IPS DF 6.9 (cell line): ENCODE measurements at places on chromosomes 13 and 19.

- DNase-seq = no peak
Measured at GRCh38 chr13:21733475-21734263, 62.8 kb downstream of the FGF9 start.

DNA sequence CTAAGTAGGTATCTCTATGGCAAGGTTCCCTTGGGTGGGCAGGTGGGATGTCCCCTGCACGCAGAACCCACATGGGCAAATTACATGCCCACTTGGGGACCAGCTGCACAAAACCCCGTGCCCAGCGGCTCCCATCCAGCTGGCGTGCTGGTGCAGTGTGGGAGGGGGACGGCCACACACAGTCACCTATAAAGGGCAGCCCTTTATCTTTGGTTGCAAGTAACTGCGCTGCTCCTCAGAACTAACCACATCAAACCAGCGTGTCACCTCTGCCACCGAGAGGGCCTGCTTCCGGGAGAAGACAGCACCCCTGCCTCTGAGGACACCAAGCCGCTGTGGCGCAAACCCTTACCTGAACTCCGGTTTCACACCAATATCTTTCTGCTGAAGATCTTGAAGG lies 32.2 kb downstream of the ANKRD27 start:
- no peak for DNase-seq

- DNase-seq = no peak
Measured at GRCh38 chr19:13208672-13209483, 58.7 kb downstream of the IER2 start.

GRCh38 chr13:80469853-80470381 lies 129.0 kb upstream of the SPRY2 start:
- DNase-seq = no peak

DNA sequence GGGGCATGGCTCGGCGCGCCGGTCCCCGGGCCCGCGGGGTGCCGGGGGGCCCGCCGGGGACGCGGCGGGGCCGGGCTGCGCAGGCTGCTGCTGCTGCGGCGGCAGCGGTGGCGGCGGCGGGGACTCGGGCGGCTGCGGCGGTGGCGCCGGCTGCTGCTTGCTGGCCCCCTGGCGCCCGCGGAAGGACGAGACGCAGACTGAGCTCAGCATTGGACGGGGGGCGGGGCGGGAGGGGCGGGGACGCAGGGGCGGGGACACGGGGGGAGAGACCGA lies 368 bp downstream of the KCNC3 start:
- DNase-seq = no peak

- no peak for DNase-seq
Measured at GRCh38 chr19:5117421-5117820, 148.5 kb downstream of the KDM4B start.

DNA sequence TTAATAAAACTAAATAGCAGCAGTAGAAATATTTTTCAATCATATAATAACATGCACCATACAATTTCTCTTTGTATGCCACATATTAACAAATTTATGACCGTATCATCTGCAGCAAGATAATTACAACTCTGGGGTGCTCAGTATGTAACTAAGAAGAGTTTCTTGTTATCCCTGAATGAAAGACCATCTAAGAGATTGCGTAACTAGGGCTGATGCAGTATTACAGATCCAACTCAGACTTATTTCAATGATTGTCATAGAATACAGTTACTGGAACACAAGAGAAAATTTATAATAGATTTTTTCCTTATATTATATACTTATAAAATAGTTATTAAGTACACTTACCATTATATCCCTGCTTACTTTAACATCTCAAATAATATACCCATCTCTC lies 305.1 kb downstream of the SLITRK1 start:
- DNase-seq = no peak

DNA sequence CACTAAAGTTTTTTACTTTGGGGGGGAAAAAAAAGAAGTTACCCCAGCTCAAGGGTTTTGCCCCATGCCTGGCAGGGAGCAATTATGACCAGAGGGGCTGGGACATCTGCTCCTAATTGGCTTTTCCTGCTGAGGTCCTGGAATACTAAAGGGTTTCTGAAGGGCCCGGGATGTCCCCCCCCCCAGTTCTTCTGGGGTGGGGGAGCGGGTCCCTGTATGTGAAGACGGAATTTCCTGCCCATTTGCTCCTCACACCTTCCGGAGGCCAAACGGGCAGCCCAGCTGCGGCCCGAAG lies 1.1 kb upstream of the DLL3 start:
- no peak for DNase-seq

DNA sequence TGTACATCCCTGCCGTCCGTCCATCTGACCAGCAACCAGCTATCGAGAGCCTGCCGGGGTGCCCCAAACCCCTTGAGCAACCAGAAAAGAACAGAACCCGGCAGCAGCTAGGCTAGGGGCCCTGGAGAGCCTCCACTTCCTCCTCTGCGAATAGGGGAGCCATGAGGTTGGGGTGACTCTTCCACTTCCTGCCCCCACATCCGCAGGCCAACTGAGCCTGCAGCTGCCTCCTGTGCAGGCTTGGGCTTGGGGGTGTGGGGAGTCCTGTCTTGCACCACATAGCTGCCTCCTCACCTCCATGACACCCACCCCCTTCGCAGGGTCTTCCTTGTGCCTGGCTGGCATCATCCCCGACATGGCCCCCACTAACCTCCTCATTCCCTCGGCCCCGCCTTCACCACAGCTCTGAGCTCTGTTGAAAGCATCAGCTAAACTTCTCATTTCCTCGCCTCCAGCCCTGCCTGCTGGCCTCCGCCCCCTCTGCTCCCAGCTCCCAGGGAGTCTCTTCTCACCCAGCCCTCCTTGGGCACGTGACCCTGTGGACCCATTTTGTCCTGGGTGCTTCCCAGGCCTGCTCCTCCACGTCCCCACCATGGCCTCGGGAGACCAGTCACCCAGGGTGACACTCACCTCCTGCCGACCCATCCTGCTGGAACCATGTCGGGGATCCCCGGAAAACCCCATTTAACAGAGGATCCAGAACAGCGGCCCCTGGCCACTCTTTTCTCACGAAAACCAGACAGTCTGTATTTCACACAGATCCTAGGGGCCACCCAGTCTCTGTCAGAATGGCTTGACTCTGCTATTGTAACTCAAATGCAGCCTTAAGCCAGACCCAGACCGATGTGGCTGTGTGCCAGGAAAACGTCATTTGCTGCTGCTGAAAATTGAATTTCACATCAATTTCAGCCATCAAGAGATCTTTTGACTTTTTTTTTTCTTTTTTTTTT lies 50.4 kb downstream of the MYO9B start:
- DNase-seq = no peak

GRCh38 chr13:40464337-40465014 lies 202.0 kb downstream of the FOXO1 start:
- no peak for DNase-seq

DNA sequence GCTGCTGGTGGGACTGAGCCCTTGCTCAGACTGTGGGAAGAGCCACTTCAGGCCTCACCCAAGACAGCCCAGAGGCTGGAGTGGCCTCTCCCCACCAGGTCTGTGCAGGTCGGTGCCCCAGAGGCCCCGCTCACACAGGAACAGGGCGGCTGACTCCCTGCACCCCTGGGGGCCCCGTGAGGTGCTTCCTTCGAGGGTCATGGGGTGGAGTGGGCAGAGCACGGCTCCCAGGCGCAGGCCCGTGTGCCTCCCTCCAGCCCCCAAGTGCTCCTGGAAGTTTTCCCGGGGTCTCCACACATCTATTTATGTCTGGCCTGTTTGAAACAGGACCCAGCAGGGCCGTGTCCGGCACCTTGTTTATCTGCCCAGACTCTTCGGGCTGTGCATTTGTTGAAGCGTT lies 9.5 kb upstream of the TMEM255B start:
- no peak for DNase-seq

DNA sequence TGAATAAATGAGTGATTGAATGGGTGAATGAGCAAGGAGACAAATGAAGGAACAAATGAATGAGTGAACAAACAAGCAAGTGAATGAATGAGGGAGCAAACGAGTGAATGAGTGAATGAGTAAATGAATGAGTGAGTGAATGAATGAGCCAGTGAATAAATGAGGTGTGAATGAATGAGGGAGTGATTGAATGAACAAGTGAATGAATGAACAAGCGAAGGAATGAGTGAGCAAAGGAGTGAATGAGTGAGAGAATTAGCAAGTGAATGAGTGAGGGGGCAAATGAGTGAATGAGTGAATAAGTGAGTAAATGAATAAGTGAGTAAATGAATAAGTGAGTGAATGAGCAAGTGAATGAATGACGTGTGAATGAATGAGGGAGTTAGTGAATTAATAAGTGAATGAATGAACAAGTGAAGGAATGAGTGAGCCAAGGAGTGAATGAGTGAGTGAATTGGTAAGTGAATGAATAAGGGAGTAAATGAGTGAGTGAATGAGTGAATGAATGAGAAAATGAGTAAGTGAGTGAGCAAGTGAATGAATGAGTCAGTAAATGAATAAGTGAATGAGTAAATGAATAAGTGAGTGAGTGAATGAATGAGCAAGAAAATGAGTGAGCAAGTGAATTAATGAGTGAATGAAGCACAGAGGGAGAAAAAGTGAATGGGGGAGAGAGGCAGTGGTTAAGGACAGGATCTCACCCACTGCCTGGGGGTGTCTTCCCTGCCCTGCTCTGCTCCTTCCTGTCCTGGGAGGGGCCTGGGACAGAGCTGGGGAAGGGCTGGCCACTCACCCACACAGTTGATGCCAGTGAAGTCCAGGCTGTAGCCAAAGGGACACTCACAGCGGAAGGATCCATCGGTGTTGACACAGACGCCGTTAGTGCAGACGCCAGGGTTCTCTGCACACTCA lies 36.4 kb downstream of the CCL25 start:
- DNase-seq = no peak

- DNase-seq = no peak
Measured at GRCh38 chr19:19619181-19619848, 828 bp upstream of the PBX4 start.

DNA sequence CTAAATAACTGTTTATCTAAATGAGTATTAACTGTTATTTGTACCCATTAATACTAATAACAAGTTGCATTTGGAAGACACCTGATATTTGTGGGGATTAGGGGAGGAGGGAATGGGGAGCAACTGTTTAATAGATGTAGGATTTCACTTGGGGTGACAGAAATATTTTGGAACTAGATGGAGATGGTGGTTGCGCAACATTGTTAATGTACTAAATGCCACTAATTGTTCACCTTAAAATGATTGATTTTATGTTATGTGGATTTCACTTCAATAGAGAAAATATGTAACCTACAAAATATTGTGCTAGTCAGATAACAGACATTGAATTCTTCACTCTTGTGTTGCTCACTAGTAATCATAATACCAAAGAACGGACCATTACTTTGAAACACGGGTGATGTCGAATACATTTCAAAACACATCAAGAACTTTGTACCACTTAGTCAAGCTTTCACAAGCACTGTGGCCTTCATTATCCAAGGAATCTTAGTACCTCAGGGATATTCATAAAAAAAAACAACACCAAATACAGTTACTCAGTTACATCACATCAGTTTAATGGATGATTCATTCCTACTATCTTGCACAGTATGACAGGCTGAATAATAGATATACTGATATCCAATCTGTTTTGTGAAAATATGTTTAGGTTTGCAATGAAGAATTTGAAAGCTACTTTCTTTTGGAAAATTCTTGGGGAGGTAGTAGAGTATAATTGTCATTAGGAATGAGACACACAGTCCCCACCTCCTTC lies 721.8 kb downstream of the PCDH9 start:
- DNase-seq = no peak

GRCh38 chr13:91739751-91740150 lies 341.3 kb downstream of the GPC5 start:
- no peak for DNase-seq

DNA sequence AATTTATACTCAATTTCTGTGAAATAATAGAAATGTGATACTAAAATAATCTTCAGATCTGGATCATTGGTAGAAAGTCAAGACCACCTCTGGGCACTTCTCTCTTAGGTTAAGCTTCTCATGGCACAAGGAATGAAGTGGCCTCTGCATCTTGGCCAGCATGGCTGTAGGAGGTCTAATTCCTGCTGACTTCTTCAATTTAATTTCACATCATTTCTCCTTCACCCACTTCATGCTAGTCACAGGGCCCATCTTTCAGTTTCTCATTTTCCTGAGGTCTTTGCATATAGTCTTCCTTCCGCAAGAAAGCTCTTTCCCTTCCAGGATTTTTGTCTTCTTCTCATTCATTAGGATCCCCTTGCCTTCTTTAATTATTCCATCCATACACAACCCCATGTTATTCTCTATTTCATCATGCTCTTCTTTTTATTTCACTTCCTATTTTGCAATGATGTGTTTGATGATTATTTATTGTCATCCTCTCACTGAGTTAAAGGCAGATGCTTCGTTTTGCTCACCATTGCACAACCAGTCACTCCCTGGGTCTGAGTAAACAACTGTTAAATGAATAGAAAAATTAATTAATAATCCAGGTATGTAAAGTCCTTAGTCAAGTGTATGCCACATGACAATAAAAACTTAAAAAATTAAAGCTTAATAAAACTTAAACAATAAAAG lies 397.4 kb downstream of the SPRY2 start:
- no peak for DNase-seq

- no peak for DNase-seq
Measured at GRCh38 chr19:42199440-42200115, 17.9 kb downstream of the DEDD2 start.

DNA sequence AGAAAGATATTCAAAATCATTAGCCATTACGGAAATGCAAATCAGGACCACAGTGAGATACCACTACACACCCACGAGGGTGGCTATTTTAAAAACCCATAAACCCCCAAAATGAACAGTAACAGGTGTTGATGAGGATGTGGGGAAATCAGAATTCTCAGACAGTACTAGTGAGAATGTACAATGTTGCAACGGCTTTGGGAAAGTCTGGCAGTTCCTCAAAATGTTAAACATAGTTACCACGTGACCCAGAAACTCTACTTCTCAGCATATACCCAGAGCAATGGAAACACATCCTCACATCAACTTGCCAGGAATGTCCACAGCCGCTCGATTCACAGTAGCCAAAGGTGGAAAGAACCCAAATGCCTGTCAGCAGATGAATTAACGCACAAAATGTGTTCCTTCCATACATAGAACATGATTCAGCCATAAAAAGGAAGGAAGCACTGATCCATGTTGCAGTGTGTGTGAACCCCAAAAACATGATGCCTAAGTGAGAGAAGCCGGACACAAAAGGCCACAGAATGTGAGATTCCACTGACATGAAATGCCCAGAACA lies 7.0 kb downstream of the PLVAP start:
- DNase-seq = no peak

DNA sequence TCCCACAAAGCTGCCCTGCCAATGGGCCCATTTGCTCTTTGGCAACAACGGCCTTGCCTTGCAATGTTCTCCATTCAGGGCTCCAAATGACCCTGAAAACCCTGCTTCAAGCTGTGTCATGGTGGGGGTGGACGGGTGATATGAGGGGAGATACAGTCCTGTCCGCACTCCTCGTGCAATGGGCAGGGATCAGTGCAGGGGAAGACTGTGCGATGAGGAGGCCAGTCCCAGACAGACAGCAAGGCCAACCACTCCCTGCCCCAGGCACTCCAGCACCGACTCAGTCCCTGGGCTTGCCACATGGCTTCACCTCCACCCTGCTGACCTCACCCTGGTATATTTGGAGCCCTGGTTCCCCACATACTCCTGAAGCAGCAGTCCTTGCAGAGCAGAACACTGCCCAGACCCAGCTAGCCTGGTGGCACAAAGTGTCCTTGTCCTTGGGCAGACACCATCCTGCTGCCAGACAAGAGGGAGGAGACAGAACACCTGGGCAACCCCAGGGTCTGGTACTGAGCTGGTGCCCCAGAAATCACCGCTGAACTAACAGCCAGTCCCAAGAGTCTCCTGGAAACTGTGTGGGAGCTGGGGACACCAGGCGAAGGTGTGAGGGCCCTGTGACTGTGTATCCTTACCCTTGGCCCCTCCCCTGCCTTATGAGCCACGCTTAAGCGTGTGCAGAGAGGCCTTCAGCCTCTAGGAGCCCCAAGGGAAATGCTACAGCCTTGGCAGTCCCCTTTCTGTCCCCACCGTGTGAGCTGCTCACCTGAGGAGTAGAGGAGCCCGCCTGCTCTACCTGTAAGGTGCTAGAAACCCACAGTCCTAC lies 9.1 kb upstream of the SLC35E1 start:
- no peak for DNase-seq
